Left hindlimb (tissue), 1 donor: ENCODE measurements at places on chromosomes 3 and 15.

DNA sequence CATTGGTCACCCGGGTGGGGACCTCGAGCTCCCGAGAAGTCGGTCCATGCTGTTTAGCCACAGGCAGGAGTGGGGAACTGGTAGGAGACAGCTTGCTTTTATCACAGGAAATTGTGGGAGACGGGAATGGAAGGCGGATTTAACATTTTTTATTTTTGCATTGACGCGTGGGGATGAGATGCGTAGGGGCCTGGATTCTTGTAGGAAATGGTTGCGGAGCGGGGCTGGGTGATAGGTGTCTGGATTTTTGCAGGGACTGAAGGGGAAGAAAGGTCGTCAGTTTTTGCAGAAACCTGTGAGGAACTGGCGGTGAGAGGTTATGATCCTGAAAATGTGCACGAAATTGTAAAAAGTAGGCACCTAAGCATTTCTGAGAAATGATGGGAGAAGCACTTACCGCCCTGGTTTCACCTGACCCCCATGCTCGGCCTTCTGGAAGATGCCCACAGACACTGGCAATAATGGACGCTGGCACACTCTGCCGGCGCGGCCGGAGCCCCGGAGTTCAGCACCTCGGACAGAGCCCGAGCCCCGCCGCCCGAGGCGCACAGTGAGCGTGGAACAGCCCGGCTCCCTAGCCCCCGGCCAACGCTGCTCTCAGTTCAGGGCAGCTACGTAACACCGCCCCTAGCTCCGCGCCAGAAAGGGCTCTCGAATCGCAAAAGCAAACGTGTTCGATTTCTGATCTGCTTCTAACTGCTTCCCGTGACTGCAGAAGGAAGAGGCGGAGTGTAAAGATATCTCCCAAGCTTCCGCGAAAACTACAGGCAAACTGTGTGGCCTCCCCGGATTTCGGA, 928 bp downstream of the ANKRD34C start:
- peak; percentile 75 for DNase-seq

- DNase-seq, result no peak
Observed at GRCh38 chr3:122004991-122005565, 17.0 kb downstream of the ILDR1 start.

DNA sequence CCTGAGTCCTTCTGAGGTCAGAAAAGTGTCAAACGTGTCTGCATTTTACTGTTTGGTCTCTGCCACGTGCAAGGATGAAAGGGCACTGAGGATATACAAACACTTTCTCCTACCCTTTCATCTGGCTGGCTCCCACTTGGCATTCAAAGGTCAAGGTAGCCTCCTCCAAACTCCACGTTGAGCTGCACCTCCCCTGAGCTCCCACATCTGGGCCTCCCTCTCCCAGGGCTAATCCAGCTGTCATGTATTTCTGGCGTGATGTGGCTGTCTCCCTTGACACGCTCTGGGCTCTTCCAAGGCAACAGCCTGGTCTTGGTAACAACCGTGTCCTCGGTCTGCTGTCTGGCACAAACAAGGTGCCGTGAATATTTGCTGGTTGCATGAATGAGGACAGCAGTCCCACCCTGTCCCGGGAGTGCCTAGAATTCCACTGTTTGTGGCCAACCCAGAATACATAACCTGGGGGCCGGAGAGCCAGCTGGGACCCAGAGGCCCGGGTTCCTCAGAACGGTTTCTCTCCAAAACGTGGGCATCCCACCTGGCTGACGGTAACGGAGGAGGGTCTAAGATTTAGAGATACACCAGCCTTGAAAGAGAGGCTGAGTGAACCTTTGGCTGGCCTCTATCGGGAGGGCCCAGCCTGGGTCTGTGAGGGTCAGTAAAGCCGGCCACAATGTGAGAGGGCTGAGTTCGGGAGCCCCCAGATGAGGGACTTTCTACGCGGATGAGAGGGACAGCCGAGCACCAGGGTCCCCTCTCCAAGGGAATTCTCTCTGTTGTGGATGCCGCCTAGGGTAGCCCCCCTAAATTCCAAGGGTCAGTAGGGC, 767 bp downstream of the GLT8D1 start:
- DNase-seq, result peak; percentile 42

- DNase-seq, result no peak
Observed at GRCh38 chr15:88331291-88331690, 74.8 kb upstream of the NTRK3 start.

GRCh38 chr3:186452517-186452916, 90.5 kb upstream of the DGKG start:
- no peak for DNase-seq

GRCh38 chr15:59995568-59996297, 8.4 kb upstream of the FOXB1 start:
- no peak for DNase-seq

- DNase-seq, result no peak
Observed at GRCh38 chr15:34984889-34985630, 3.0 kb downstream of the ZNF770 start.

GRCh38 chr15:88476635-88477060, 9.1 kb downstream of the MRPS11 start:
- DNase-seq, result no peak

- DNase-seq, result no peak
Observed at GRCh38 chr3:44950275-44950734, 25.7 kb downstream of the ZDHHC3 start.

GRCh38 chr3:194176274-194176991, 40.5 kb downstream of the HES1 start:
- peak; percentile 59 for DNase-seq

- no peak for DNase-seq
Observed at GRCh38 chr3:111761309-111761795, 97.7 kb upstream of the PHLDB2 start.

DNA sequence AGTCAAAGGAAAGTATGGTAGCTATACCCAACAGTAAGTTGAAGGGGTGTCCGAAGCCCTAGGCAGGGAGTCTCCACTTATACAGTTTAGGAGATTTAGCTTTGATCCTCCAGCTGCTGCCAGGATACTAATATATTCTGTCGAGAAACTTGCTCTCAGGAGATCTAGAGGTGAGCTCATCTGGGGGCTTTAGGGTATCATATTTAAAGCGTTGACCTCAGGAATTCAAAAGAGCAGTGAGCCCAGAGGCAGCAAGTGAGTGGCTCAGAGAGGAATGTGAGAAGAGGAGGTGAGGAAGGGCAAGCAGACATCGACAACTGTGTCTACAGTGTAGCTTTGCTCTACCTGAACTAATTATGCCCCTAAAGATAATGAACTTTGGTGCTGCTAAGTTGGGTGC, 245.1 kb upstream of the LRTM1 start:
- DNase-seq, result no peak

- no peak for DNase-seq
Observed at GRCh38 chr15:100096700-100097099, 245.1 kb downstream of the ADAMTS17 start.

DNA sequence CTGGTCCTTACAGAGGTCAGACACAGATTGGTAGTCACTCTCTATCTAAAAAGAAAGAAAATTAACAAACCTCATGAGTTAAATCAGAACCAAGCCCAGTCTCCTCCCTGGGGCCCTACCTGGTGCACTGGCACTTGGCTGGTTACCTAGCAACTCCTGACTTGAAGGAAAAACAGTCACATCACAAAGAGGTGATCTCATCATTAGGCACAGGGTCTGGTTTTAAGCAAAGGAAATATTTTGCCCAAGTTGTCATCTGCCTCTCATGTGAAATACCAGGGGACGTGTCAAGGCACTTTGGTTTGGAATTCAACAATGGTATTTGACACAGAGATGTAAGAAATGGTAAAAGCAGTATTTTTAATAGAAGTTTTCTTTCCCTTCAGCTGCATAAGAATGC, 47.7 kb upstream of the FMN1 start:
- no peak for DNase-seq

DNA sequence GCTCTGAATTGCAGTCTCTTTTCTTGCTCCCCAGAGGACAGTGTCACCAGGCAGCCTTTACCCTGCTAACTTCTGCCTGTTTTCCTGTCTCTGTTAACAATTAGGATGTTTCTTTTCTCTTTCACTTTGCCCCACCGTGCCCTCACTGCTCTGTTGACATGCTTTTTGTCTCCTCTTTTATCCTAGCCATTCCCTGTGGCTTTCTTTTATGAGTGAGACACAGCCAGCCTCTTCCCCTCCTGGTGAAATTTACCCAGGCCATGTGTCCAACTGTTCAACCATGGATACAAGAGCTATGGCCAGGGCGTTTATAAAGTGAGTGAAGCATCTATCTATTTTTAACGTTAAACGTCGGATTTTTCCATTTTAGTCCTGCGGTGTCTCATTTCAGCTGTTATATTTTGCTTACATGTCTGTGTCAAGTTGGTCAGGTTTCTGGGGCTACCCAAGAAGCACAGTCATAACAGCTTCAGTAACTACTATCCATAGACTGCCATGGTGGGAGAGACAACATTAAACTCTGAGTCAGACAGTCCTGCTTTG, 443.2 kb upstream of the AZI2 start:
- no peak for DNase-seq

GRCh38 chr3:136893848-136894443, 31.9 kb downstream of the NCK1 start:
- DNase-seq, result no peak

GRCh38 chr3:133213937-133214336, 175.7 kb downstream of the TMEM108 start:
- DNase-seq, result no peak

DNA sequence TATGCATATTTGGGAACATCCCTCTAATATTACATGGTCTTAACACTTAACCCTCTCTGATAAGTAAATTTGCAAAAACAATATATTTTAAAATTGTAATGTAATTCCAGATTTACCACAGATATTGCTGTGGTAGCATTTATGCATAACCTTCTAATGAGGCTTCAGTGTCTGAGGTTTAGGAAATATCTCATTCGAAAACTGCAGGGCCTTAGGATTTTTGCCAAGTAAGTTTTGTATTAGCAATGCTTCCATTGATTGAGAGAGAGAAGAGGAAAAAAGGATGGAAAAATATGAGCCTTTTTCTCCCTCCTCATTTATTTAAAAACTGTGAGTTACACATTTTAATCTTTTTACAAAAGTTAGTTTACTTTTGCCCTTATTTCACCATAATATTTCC, 294.6 kb downstream of the EPHA3 start:
- no peak for DNase-seq

- peak; percentile 90 for DNase-seq
Observed at GRCh38 chr3:64539451-64540196, 148.2 kb downstream of the ADAMTS9 start.

- no peak for DNase-seq
Observed at GRCh38 chr3:112124907-112125607, 8.0 kb downstream of the GCSAM start.

DNA sequence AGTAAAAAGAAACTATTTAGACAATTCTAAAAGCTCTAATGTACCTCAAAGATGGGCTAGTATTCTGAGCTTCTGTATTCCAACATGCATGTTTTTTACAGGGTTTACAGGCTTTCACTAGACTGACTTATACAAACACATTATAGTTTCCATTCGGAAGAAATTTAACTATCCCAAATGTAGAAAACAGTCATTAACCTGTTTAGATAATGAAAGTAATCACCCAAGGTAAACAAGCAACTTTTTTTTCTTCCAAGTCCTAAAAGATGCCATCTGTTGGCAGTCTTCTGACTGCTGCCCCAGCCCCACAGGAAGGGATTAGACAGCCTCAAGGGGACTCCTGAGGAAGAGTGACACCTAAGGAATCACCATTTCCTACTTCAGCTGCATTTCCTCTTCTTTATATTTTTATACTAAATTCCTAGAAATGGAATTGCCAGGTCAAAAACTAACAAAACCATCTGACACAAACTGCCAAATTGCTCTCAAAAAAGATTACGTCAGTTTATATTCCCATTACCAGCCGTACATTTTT, 25.5 kb downstream of the SIN3A start:
- no peak for DNase-seq

DNA sequence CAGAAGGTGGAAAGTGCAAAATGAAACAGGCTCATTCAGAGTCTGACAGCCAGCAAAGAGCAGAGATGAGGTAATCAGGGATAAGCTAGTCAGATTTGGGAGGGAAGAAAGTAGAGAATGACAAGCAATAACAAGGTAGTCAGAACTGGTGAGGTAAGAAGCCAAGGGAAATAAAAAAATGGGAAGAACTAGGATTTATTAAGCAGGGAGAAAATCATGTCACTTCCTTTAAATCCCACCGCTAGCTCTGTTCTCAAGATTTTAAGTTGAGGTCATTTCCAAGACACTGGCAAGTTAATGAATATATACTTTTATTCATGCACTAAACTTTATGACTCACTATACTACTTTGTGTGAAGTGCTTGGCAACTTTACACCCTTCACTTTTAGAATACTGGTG, 1106.8 kb downstream of the IGSF11 start:
- no peak for DNase-seq

DNA sequence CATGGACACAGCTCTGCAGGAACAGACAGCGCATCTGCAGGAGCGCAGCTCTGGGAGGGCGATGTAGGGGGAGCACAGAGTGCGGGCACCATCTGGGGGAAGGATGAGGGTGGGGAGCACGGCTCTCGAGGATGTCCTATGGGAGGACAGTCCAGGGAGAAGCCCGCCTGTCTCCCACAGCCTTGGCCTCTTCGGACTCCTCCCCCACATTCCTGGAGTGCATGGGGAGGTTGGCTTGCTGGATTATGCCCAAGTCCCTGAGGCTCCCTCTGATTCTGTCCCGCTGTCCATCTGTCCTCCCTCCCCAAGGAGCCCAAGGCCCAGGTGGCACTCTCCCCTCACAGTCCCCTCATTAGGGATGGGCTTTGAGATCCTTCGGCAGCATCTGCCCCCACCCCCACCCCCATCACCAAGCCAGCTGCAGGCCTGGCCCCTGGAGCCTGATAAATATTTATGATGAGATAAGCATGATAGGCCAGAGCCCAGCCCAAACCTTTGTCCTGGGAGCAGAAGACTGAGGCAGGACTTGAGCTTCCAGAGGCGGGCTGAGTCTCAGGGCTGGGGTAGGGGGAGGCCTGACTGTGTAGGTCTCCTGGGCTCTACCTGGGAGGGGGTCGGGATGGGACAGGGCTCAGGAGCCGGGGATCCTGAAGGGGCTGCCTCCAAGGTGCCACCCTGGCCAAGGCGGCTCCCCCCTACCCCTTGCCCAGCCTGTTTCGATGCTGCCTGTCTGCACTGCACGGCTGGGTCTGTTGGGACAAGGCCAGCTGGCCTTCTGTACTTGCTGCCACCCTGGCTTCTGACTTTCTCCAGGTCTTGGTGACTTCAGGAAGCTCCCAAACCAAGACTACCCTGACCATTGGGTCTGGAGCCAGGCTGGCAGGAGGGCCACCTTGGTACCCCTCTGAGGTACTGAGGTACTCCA, 28.6 kb upstream of the SEMA3F start:
- DNase-seq, result no peak

DNA sequence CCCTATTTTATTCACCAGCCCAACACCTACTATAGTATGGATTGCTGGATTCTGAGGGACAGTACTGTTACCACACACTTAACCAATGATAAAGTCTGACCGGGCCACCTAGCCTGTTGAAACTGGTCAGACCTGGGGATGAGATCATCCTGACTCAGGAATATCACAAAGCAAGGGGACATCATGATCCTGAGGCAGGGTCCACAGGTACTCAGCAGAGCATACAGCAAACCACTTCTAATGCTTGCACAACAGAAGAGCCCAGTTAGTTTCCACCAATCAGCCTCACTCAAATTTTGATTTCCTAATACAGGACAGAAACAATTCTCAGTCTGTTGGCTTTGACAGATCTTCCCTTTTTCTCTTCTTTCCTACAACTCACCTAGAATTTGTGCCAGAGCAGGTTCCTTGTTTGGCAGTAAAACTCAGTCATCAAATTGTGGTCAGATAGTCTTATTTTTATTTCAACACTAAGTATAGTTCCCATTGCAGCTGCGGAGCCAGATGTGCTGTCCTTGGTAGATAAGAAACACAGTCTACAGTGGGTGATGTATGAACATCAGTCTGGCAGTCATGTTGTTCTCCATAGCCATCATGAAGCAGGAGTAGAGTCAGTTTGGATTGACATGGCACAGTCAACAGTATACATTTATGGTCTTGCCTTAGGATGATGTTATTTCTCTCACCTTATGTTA, 90.1 kb upstream of the PRR23C start:
- no peak for DNase-seq
